Stimulated activated CD8-positive, alpha-beta memory T cell treated with anti-CD3 and anti-CD28 coated beads, Interleukin-7, amount 100 ng/mL, for 48 hours (primary cell): ENCODE measurements at places on chromosomes 1 and 21.

DNA sequence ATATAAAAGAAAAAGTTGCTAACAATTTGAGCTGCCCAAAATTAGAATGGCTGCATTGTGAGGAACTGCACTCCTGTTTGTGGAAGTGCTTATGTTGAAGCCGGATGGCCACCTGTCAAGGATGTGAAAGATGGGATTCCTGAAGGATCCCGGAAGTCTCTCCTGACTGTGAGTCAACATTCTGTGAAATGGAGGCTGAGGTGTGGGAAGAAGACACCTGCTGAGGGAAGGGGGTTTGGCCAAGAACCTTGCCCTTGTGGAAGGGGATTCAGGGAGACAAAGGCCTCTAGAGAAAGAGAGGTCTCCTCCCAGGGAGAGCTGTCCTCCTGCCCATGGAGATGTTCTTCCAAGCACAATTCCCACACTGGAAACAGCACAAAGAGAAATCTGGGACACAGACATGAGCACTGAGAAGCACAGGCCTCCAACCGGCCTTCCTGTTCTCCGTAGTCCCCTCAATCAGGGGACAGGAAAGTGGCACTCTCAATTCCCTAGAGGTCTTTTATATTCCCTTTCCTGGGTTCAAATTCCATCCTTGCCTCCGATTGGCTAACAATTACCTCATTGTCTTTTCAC, 70.5 kb downstream of the CD2 start:
- DNase-seq, result no peak

GRCh38 chr1:212628813-212629415, 20.4 kb downstream of the ATF3 start:
- no peak for DNase-seq

DNA sequence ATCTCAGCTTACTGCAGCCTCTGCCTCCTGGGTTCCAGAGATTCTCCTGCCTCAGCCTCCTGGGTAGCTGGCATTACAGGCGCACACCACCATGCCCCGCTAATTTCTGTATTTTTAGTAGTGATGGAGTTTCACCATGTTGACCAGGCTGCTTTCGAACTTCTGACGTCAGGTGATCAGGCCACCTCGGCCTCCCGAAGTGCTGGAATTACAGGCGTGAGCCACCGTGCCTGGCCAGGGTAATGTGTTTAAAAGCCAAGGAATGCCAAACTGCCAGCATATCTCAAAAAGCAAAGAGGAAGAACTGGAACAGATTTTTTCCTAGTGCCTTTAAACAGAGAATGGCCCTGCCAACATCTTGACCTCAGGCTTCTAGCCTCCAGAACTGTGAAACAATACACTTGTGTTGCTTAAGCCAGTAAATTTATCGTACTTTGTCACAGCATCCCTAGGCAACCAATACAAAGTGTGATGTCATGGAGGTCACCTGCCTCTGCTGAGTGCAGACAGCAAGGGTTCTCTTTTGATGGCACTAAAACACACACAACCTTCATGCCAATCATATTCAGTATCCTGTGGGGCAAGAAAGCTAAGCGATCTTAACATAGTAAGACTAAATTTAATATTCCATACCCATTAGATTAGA, 858.3 kb upstream of the TMPRSS15 start:
- no peak for DNase-seq

DNA sequence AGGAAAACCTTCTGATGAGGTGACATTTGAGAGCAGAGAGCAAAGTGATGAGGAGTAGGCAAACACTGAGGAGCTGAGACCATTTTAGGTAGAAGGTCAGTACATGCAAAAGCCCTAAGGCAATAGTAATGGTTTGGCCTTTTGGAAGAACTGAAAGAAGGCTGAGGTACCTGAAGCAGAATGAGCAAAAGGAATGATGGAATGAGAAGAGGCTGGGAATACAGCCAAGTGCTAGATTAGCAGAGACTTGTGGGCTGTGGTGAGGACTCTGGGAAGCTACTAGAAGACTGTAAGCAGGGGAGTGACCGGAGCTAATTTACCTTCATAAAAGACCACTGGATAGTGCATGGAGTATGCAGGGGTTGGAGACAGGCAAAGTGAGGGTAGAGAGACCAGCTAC, 77.9 kb downstream of the GFI1 start:
- no peak for DNase-seq

DNA sequence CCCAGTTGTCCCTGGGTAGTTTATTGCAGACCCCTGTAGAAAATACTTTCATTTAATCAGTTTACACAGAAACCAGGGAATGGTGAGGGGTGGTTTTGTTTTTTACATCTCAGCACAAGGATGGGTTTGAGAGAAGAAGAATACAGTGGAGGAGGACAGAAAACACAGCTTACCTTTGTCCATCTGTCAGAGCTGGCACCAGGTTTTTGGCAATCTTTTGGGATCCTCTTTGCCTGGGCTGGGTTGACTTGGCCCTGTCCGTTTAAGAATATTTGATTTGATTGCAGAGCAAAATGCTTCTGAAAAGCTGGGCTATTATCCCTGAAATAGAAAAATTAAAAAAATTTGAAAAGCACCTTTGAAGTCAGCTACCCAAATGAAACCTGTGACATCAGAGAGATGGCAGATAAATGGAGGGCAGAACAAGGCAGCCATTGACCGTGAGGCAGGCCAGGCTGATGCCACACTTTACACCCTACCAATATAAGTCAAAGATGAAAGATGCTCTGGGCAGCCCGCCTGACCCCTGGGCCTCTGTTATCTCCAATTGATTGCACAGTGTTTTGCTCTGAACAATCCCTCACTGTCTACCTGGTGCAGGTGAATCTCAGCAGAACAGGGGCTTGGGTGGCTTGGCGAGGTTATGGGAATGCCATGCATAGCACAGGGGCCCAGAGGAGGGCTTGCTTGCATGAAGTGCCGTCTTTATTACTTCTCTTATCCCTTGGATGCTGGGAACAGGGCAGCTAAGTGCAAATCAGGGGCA, 218.8 kb downstream of the LMX1A start:
- no peak for DNase-seq
